ENCODE measurements at places on chromosomes 2 and 18. TPM values are rescaled to one million over a fixed set of nuclear protein-coding genes. Genes with fewer than 3 reads are reported as not detected.

Gene ADD2
- total RNA-seq: 10.2 TPM

Gene SLC4A5
- total RNA-seq: 0.11 TPM

Gene SNORC
- not detected for total RNA-seq

Gene PARD3B
- total RNA-seq: 9.5 TPM

Gene SLC25A52
- total RNA-seq: not detected

Gene LAMA3
- total RNA-seq: 27.2 TPM

Gene NEU2
- not detected for total RNA-seq

Gene ZNF892
- 1.4 TPM for total RNA-seq

Gene EPHA4
- 51.2 TPM for total RNA-seq

Gene SNRNP200
- total RNA-seq: 57.4 TPM

Gene AGXT
- total RNA-seq: not detected

Gene SOX11
- not detected for total RNA-seq

Gene DYNAP
- not detected for total RNA-seq

Gene HOXD10
- not detected for total RNA-seq

Gene SERPINB13
- not detected for total RNA-seq

Gene PLGLB1
- total RNA-seq: not detected

Gene RMC1
- total RNA-seq: 20.1 TPM

Gene ABCG8
- total RNA-seq: not detected

Gene FBXO15
- not detected for total RNA-seq

Gene BZW1
- total RNA-seq: 85.4 TPM

Gene GRHL1
- 0.43 TPM for total RNA-seq

Gene PCARE
- not detected for total RNA-seq

Gene RBKS
- not detected for total RNA-seq

Gene CCDC74B
- total RNA-seq: 2.3 TPM

Gene SOS1
- total RNA-seq: 11.3 TPM

Gene CROCC2
- total RNA-seq: 2.9 TPM

Gene TYW5
- not detected for total RNA-seq

Gene NAT8
- not detected for total RNA-seq

Gene SEC11C
- 6.2 TPM for total RNA-seq

Gene SETBP1
- 23.5 TPM for total RNA-seq

Gene RTP5
- total RNA-seq: not detected

Gene OTX1
- not detected for total RNA-seq

Gene PAX8
- total RNA-seq: 0.11 TPM

Gene SNX17
- total RNA-seq: 94.0 TPM

Gene STARD6
- not detected for total RNA-seq

Gene CYTIP
- total RNA-seq: 5.5 TPM

Gene ASB18
- not detected for total RNA-seq

Gene ATL2
- 49.1 TPM for total RNA-seq

Gene MAIP1
- total RNA-seq: 11.7 TPM
